ENCODE measurements at places on chromosomes 6 and 20.

DNA sequence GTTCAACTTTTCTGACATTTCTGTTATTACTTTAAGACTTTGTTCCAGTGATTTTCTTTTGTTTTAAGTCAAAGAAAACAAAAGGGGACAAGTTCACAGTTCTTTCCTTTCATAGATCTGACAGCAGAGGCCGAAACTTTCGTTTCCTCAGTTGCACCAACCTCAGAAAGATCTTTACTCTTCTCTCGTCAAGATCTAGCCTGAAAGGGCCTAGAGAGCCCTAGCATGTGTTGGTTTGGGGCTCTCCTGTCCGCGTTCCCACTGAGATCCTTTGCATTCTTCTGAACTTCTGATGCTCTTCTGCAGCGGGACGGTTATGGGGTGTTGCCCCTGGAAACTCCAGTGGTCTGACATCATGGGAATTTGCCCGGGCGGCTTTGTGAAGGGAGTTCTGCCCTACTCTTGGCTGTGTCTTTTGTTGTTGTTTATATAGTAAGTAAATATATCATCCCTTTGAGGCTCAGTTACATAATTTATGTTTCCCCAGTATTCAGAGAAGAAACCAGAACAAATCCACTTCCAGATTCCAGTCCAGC is 129.1 kb downstream of the SASH1 start:
- DNase-seq: no peak

DNA sequence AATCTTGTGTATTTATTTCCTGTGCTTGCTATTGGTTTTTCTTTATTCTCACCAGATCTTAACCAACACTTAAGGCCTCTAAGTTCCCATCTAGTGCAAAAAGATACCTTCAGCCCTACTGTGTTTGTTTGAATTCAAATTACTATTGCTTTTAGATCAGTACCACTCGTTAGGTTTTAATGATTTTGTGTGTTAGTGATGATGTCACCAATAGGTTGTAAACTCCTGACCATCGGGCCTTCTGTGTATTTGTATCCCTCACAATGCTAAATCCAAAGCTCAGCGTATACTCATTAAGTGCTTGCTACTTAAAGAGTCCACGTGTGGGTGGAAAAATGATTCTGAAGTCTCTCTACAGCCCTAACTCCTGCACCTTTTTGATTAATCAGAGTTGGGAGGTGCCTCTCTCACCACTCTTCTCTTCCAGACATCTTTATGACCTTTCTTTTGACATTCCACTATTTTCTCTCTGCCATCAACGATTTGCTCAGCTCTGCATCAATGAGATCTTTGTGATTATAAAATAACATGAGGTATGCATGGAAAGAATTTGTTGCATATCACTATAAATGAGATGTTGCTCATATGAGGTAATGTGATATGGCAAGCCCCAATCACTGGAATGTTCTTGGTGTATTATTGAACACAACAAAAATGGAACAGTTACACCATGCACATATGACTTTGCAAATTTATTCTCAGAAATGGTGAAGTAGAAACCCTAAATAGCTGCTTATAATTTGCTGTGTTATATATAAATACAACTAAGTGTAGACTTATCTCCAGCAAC is 55.1 kb upstream of the LAMA2 start:
- DNase-seq: no peak

DNA sequence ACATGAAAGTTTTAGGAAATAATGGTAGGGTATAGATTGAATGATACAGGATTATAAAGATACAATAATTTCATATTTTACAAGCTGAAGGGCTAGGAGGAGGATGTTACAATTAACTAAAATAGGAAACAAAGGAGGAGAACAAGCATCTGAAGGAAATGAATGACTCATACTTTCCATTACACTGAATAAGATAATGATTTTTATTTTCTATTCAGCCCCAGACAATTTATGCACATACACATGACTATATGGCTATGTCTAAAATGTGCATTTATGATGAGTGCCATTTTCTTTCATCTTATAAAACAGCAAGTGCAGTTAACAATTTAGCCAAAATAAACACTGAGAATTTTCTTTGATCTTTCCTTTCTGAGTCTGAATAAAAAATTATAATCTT is 994.6 kb upstream of the ADGRB3 start:
- no peak for DNase-seq

- DNase-seq: no peak
Observed at GRCh38 chr6:158038291-158039177, 56.9 kb downstream of the SYNJ2 start.

GRCh38 chr20:61605862-61606557 is 353.9 kb downstream of the CDH4 start:
- no peak for DNase-seq

GRCh38 chr20:44460795-44461141 is 14.9 kb upstream of the TTPAL start:
- no peak for DNase-seq

GRCh38 chr6:56246881-56247653 is at the start of gene COL21A1:
TSS of gene COL21A1 (minus strand) at chr6:56247580. CDS start at chr6:56182618, 64,962 bp downstream.
- no peak for DNase-seq

GRCh38 chr6:42091718-42092023 is 41.3 kb downstream of the TAF8 start:
- DNase-seq: no peak

- no peak for DNase-seq
Observed at GRCh38 chr6:1560281-1561058, 49.2 kb upstream of the FOXC1 start.

DNA sequence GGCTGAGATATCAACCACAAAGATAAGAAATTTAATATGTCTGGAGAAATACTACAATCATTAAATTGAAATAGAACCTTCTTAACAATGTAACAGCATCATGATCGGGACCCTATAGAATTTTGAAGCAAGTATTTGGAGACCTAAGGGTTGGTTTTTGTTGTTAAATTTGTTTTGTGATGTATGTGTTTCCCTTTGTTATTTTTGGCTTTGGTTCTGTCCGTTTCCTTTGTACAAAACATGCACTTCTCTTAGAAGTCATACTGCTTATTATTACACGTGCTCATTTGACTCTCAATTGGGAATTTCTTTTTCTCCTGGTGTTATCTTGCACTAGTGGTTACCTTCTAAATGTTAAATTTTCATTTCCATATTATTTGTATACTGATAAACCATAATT is 4.0 kb upstream of the PLN start:
- DNase-seq: no peak

DNA sequence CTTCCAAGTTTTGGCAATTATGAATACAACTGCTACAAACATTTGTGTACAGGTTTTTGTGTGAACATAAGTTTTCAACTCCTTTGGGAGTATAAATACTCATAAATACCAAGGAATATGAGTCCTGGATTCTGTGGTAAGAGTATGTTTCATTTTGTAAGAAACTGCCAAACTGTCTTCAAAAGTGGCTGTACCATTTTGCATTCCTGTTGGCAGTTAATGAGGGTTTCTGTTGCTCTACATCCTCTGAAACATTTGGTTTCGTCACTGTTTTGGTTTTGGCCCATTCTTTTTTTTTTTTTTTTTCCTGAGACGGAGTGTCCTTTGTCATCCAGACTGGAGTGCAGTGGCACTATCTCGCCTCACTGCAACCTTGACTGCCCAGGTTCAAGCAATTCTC is 8.5 kb downstream of the AP5S1 start:
- DNase-seq: no peak

DNA sequence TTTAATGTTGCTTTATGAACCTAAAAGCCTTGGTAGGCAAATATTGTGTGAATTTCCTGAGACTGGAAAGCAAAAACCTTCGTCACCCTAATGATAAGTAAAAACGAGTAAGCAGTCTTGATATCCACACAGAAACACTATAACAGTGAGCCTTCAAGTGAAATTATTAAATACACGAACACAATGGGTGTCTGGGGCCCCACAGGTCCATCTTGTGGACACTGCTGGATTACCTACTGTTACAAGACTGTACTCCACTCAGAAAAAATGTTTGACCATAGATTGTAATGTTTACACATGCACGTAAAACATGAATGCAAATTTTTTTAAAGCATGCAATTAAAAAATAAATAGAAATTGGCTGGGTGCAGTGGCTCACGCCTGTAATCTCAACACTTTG is 466.9 kb downstream of the CD83 start:
- DNase-seq: no peak

- no peak for DNase-seq
Observed at GRCh38 chr6:107185391-107185970, 70.2 kb upstream of the BEND3 start.

GRCh38 chr6:36025932-36026327 is 1.5 kb upstream of the SLC26A8 start:
- no peak for DNase-seq

GRCh38 chr6:68633972-68634725 is 933 bp upstream of the ADGRB3 start:
- DNase-seq: no peak

GRCh38 chr6:118696271-118696670 is 44.9 kb upstream of the CEP85L start:
- no peak for DNase-seq

DNA sequence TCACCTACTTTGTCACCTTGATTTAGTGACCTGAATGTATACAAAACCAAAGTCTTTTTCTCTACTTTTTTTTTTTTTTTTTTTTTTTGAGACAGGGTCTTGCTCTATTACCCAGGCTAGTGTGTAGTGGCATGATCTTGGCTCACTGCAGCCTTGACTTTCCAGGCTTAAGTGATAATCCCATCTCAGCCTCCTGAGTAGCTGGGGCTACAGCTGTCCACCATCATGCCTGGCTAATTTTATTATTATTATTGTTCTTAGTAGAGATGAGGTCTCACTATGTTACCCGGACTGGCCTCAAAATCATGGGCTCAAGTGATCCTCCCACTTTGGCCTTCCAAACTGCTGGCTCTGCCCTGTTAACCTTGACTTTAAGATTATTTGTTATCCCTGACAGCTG is 37.5 kb downstream of the CRISP2 start:
- DNase-seq: no peak

DNA sequence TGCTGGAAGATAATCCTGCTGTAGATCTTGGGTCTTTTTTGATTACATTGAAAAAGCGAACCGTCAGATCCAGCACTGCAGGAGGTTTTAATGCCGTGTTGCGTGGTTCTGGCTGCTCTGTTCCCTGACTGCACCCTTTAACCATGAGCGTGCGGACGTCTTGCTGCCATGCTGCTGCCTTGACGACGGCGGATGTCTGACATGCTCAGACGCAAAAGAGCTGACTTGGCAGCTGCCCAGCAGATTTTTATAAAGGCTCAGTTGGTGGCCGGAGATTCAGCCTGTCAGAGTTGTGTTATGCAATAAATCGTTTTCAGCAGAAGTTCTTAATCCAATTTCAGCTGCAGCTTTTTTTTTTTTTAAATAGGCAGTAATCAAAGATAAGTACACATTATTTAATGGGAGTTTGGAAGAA is 119.4 kb downstream of the JARID2 start:
- peak; percentile 42 for DNase-seq

GRCh38 chr6:36599791-36600209 is 5.6 kb downstream of the SRSF3 start:
- no peak for DNase-seq

DNA sequence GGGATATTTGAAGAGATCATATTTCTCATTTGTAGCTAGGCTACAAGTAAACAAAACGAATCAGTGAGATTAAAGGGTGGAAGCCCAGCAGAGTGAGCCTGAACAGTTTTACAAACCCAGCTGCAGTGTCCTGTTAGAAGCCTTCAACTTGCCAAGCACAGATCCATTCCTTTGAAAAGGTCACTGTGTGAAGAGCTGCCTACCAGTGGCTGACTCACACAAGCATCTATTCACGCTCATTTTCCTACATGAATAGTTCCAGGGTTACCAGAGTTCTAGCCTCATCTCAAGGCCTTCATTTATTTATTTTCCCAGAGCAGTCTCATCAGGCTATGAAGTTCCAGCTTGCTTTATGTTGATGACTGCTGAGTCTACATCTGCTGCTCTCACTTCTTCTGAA is 25.7 kb upstream of the MLIP start:
- no peak for DNase-seq

DNA sequence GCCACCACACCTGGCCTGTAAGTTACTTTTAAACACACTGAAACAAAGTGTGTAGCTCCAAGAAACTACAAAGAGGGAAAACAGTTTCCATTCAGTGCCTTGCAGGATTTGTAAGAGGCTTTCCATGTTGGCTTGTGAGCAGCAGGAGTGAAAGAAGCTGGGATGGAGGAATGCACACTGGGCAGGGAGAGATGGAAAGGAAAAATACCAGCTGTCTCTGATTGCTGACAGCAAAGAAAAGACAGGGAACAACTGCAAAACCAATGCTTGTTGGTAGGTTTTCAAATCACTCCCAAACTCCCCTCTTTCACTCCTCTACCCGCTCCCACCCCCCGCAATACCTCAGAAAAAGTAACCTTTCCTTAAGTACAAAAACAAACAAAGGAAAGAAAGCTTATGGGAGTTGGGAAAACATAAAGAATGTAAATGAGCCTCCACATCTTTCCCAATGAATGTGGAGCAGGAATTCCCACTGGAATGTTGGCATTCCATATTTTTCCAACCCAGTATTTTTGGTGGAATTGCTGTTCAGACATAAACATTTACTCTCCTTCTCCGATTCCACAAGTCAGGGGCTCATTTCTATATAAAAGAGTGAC is 166.1 kb downstream of the THBS2 start:
- DNase-seq: no peak

DNA sequence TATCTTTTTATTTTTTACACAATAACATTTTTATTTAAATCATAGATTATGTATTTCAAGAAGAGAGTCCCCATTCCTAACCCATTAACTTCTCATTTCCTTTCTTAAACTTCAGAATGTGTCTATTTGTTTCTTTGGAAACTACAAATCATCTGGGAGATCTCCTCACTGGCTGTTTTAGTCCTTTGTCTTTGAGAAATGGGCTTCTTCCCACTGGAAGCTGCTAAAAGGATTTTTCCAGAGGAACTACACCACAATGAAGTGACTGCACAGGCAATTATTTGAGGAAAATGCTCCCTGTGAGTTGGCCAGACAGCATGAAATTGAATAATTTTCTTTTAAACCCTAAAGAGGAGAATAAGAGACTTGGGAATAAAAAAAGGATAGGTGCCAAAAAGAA is 119.1 kb downstream of the TENT5A start:
- DNase-seq: no peak

DNA sequence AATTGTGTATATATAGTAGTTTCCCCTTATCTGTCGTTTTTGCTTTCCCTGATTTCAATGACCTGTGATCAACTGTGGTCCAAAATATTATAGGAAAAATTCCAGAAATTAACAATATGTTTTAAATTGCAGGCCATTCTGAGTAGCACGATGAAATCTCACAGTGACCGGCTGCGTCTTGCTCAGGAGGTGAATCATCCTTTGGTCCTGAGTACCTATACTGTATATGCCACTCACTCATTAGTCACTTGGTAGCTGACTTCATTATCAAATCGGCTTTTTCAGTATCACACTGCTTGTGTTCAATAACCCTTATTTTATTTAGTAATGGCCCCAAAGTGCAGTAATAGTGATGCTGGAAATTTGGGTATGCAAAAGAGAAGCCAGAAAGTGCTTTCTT is 728.3 kb upstream of the EYS start:
- DNase-seq: no peak

GRCh38 chr20:2207770-2208097 is 88.1 kb upstream of the TGM3 start:
- no peak for DNase-seq

- DNase-seq: no peak
Observed at GRCh38 chr6:159229651-159230051, 60.5 kb downstream of the FNDC1 start.

All from keratinocyte (primary cell).